ENCODE measurements at places on chromosomes 4 and X. TPM values are rescaled to one million over a fixed set of nuclear protein-coding genes. Genes with fewer than 3 reads are reported as not detected.
A peak's percentile ranks its signal among the peaks of the same experiment; 100 is the strongest.

The PPARGC1A gene
- polyA plus RNA-seq: 0.03 TPM

The TAF7L gene
- polyA plus RNA-seq: 0.22 TPM

The PABPC1L2B gene
- polyA plus RNA-seq: not detected

- no peak for DNase-seq
These were observed 31.3 kb downstream of the TLR10 start for GRCh38 chr4:38751341-38752010.

- DNase-seq: no peak
These were observed 127.7 kb downstream of the IRF2 start for GRCh38 chr4:184346682-184347081.

- DNase-seq: no peak
These were observed 47.6 kb downstream of the MID1IP1 start for GRCh38 chrX:38848671-38849455.

DNA sequence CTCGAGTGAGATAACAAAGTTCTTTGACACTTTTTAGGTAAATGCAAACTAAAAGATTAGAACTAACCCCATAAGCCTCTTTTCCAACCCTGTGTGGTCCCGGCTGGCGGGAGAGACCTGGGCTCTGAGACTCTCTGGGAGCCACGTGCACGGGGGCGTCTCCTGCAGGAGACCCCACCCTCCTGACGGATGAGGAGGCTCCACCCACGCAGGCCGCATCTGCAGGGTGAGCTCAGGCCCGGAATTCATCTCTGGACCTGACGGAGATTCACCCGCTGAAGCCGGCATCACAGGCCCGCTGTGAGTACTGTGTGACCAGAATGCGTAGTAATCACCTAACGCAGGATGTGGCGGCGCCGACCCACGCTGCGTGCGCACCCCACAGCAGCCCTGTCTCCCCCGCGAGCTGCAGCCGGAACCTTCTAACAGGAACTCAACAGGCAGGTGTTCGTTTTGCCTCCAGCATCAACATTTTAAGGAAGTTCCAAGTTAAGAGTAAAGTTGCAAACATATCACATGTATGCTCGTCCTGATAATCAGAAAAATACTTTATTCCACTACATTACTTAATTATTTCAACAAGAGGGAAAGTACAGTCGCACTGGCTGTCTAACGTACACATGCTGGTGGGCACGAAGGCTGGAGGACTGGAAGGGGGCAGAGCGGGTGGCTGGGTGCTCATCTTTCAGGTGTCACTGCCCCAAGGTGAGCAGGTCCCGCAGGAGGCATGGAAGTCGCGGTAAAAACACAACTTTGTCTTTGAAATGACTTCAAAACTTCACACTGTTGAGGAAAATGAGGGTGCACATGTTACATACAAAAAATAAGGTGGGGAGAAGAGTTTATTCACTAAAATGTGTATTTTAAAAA, 44.5 kb downstream of the FGFRL1 start:
- peak; percentile 48 for DNase-seq

DNA sequence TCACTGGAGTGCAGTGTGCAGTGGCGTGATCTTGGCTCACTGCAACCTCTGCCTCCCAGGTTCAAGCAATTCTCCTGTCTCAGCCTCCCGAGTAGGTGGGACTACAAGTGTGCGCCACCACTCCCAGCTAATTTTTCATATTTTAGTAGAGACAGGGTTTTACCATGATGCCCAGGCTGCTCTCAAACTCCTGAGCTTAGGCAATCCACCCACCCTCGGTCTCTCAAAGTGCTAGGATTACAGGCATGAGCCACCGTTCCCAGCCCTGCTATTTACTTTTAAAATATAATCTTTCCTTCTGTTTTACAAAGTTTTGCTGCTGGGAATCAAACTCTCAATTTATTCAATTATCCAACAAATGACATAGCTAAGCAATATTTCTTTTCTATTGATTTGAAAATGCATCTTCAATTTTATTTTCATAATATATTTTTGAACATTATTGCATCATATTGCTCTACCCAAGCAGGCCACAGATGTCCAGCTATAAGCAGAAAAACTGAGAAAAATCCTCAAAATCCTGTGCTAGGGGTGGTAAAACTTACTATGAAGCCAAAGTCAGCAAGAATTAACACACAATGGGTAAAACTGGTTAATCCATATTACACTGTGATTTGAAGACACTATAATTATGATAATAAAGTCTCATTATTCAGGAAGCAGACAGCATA, 5.2 kb downstream of the TIFA start:
- DNase-seq: no peak

DNA sequence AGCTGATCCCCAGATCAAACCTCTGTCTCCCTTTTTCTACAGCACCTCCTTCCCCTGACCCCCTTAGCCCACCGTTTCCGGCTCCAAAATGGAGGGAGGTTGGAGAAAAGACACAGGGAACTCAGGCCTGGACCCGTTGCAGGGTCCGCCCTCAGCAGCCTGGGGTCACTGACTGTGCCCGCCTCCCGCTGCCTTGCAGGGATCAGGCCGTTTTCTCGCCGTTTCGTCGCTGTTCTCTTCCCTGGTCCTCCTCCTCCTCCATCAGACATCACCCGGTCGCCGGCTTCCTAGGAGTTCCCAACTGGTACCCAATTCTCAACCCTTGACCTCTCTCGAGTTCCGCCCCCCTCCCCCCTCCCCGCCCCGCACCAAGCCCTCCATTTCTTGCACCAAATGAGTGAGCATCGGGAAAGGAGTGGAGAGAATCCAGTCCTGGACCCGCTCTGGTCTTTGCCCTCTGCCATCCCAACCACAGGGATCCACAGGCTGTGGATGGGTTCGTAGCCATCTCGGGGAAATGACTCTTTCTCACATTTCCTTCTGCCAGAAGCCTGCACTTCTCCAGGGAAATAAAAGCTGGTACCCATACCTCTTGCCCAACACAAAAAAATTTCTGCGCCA, 493 bp downstream of the TCEAL5 start:
- no peak for DNase-seq

DNA sequence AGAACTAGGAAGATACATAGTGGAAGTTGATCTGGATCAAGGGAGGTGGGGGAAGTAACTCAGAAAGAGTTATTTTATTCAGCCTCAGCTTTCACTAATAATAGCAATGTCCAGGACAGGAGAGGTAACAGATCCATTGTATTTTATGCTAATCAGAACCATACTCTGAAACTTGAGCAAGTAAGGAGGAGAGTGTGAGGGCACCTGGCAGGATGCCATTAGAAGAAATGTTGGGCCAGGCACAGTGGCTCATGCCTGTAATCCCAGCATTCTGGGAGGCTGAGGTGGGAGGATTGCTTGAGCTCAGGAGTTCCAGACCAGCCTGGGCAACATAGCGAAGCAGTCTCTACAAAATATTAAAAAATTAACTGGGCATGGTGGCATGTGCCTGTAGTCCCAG, 16.3 kb downstream of the GPR34 start:
- DNase-seq: no peak

- no peak for DNase-seq
These were observed 32.8 kb downstream of the CLDN22 start for GRCh38 chr4:183287309-183287659.

DNA sequence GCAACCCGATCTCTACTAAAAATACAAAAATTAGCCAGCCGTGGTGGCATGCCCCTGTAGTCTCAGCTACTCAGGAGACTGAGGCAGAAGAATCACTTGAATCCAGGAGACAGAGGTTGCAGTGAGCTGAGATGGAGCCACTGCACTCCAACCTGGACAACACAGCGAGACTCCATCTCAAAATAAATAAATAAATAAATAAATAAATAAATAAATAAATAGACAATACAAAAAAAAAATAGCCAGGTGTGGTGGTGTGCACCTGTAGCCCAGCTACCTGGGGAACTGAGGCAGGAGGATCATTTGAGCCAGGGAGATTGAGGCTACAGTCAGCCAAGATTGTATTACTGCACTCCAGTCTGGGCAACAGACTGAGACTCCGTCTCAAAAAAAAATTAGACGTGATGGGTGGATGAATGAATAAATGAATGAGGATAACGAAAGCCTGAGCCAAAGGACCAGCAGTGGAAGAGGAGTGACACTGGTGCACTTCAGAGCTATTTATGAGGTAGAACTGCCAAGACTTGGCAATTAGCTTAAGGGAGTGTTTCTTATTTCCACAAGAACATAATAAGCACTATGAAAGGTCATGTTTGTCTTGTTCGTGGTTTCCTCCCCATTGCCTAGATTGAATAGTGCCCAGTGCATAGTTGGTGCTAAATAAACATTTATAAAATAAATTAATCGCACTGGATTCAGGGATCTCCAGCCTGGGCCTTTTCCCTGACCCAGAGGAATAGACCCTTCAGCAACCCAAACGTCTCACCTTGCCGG, 232.2 kb downstream of the IDS start:
- no peak for DNase-seq

GRCh38 chr4:147782087-147782781, 50.3 kb downstream of the ARHGAP10 start:
- peak; percentile 70 for DNase-seq

- DNase-seq: no peak
These were observed 113.3 kb downstream of the SLIT2 start for GRCh38 chr4:20364969-20365368.

DNA sequence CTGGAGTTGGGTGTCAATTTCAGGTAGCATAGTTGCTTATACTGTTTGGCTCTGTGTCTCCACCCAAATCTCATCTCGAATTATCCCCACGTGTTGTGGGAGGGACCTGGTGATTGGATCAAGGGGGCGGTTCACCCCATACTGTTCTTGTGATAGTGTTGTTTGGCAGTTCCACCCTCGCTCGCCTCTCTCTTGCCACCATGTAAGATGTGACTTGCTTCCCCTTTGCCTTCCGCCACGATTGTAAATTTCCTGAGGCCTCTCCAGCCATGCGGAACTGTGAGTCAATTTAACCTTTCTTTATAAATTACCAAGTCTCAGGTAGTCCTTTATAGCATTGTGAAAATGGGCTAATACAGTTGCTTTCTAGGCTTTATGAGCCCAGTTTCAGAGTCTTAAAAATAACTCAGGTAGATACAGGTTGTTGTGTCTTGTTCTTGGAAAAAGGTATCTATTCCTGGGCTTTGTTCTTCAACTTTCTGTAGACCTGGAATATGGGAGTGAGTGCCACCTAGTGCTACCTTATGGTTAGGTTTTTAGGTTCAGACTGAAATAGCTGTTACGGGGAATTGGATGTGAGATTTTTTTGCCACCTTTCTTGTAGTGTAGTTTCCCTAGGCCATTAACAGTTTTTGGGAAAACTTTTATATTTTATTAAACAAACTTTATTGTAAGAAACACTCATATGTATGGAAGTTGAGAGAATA, 15.6 kb downstream of the PGK1 start:
- DNase-seq: no peak

- DNase-seq: no peak
These were observed 312.8 kb upstream of the SMIM31 start for GRCh38 chr4:164441109-164441508.

Measured in IMR-90 (cell line).